Anterior cingulate cortex (tissue), 58 donors: ENCODE measurements at places on chromosomes 1 and 21.

- no peak for DNase-seq
These were observed 26.3 kb upstream of the F13B start for GRCh38 chr1:197093226-197093885.

DNA sequence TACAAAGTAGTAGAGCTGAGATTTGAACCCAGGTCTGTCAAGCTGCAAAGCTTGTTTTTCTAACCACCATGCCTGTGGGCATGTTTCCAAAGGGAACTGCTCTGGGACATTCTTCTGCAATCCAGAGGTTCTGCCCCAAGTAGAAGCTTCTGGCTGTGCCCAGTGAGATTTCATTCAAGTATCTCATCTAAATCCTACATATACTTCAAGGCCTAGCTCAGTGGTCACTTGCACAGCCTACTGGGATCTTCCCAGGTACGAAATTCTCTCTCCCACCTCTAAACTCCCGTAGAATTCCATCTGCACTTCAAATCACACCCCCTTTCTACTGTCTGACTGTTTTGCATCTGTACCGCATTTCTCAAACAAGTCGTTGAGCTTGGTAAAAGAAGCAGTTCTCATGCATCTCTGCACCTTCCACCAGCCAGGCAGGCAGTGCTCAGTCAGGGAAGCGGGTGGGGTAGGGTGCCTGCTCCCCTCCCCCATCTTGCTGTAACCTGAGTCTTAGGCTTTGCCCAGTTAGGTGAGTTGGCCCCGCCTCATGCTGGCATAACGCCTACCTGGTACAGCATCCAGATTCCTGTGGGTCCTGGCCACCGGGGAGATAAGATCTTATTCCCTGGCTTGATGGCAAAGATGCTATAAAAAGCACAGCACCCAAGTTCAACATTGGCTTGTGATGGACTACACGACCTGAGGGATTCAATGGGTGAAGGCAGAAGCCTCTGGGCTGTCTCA, 13.5 kb downstream of the SLC9A1 start:
- DNase-seq, result no peak

GRCh38 chr1:111148376-111148881, 8.4 kb downstream of the CEPT1 start:
- no peak for DNase-seq

DNA sequence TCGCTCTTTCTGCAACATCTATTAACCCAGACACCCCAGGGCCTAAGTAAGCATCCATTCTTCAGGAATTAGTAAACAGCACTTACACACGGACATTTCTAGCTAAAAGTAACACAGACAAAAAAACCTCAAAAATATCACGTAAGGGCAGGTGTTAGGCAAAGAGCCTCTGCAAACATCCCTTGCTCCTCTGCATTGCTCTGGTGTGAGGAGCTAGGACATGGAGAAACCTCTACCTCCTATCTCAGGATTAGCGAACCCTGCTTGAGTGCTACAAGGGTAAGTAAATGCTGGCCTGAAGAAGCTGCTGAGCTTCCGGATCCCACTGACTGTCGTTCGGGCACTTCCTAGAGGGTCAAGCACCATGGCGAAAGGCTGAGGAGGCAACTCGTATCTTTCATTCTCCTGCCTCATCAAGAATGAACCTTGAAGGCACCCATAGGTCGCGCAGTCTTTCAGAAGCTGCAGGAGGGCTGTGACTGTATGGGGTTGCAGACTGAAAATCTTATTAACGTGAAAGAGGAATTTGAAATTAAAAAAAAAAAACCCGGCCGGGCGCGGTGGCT, 2.1 kb downstream of the PTGER3 start:
- no peak for DNase-seq

- no peak for DNase-seq
These were observed 81.5 kb upstream of the UBE2U start for GRCh38 chr1:64121766-64122385.

DNA sequence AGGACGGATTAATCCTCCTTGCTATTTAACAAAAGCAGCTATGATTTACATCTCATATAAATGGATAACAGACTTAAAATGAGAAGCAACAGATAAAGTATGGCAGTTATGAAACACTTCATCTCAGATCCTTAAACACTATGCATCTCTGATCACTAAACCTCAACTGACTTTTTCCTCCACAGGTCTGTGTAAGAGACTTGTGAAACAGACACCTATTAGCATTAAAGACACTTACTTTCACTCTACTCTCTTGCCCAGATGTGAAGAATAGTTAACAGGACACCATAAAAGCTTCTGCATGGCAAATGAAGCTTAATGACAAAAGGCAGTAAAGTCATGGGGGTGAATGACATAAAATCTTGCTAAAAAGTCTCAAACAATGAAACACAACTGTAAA, 6.2 kb downstream of the LIN9 start:
- no peak for DNase-seq

- DNase-seq, result no peak
These were observed 195.6 kb upstream of the CAMK1G start for GRCh38 chr1:209387969-209388329.

- DNase-seq, result no peak
These were observed 2.5 kb upstream of the OTUD3 start for GRCh38 chr1:19879661-19880060.

DNA sequence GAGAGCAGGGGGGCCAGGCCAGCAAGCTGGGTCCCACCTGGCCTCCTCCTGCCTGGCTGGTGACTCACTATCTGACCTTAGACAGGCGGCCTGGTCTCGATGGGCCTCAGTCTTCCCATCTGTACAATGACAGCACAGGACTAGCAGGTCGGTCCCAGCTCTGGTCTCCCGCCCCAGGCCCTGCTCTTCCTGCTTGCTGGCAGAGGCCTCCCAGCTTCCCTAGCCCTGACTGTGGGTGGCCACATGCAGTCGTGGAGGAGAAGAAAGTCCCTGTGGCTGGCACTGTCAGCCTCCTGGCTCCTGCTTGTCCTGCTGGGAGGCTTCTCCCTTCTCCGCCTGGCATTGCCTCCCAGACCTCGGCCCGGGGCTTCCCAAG, 817 bp downstream of the EXTL1 start:
- DNase-seq, result no peak

GRCh38 chr1:230105754-230106625, 39.0 kb downstream of the GALNT2 start:
- no peak for DNase-seq
